GM04504 (cell line): ENCODE measurements at places on chromosomes 16 and 17.

DNA sequence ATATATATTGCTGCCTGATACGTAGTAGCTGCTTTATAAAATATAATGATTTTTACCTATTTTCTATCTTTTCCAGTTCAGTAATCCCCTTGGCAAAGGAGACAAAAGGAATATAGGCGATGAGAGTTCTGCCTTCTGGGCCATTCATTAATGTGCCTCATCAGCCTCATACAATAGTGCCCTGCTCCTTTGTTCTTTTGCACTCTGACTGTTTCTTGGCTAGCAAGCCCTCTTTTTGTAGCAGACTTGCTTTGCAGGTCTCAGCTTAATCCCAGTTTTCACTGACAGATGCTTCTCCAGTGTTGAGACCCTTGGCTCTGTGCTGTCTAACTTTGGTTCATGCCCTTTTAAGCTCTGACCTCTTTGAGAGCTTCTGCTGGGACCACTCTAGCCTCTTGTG, 10.4 kb downstream of the HSD17B2 start:
- DNase-seq = no peak

GRCh38 chr17:37299257-37299980, 76.4 kb upstream of the C17orf78 start:
- no peak for DNase-seq

- no peak for DNase-seq
These were observed 5.9 kb downstream of the MLLT6 start for GRCh38 chr17:38710985-38711384.

DNA sequence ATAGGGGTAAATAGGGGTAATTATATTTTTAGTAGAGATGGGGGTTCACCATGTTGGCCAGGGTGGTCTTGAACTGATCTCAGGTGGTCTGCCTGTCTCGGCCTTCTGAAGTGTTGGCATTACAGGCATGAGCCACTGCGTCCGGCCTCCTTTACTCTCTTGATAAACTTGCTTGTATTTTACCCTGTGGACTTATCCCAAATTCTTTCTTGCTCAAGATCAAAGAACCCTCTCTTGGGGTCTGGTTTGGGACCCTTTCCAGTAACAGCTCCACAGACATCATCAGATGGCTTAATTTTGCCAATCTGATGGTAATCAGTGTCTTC, 5.6 kb upstream of the C1QTNF1 start:
- DNase-seq = no peak

DNA sequence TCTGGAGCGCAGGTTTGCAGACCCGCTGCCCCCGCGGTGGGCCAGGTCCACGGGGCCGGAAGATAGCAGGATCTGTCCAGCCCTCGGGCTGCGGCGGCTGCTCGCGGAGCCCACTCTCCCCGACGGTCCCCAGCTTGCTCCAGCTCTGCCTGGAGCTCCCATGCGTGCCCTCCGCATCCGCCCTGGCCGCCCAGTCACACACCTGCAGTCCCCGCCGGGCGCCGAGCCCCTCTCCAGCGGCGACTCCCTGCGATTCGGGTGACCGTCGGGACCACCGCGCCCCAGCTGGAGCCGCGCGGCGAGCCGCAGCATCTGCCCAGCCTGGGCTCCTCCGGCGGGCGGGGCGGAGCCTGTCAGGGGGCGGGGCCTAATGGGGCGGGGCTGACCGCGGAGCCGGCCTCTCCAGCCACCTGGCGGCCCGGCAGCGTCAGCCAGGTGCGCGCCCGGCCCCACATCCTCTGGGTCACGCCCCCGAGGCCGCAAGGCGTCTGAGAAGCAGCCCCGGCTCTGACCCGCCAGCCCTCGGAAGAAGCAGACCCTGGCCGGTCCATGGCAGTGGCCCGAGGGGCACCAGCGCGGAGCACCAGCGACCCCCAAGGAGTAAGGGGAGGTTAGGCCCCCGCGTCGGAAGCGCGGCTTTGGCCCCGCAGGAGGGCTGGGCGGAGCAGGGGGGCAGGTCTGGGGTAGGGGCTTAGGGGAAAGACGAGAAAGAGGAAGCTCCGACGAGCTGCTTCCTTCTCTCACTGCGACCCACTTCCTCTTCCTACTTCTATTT, at the start of gene PIK3R5:
Gene PIK3R5, minus strand, starts transcription at position 314 of the 775 bp plus-strand sequence. CDS start 54,213 bp downstream, outside the sequence.
- no peak for DNase-seq

GRCh38 chr16:48099455-48099854, 56.3 kb downstream of the ABCC12 start:
- DNase-seq = no peak

DNA sequence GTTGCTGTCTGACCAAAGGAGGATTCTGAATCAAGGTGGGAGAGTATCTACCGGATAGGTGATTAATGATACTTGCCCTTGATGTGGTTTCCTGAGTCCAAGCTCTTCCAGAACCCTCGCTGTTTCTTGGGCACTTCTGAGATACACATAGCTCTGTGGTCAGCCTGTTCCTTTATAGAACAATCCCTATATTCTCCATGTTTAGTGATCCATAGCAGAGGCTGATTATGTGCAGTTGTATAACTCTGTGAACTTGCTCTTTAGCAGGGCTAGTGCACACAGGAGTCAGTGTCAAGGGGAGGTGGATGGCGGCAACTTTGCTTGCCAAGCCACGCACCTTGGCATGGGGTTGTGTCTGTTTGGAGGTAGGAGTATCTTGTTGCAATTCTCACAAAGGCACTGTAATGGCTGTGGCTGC, 36.1 kb downstream of the ARL4D start:
- no peak for DNase-seq

- no peak for DNase-seq
These were observed 660 bp downstream of the RBBP6 start for GRCh38 chr16:24539850-24540601.

- DNase-seq = no peak
These were observed 24.9 kb downstream of the HYDIN start for GRCh38 chr16:71205482-71206131.

DNA sequence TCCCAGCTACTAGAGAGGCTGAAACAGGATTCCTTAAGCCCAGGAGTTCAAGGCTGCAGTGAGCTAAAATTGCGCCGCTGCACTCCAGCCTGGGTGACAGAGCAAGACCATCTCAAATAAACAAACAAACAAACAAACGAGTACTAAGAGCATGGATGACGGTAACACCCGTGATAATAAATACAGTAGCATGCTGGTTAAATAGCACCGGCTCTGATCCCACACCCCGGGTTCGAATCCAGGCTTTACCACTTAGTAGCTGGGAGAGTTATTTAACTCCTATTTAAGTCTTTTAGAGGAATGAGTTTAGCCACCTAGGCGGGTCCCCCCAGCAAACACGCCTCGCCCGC, 301 bp upstream of the METTL22 start:
- no peak for DNase-seq

GRCh38 chr17:19770985-19771735, 23.1 kb upstream of the ALDH3A1 start:
- DNase-seq = no peak

DNA sequence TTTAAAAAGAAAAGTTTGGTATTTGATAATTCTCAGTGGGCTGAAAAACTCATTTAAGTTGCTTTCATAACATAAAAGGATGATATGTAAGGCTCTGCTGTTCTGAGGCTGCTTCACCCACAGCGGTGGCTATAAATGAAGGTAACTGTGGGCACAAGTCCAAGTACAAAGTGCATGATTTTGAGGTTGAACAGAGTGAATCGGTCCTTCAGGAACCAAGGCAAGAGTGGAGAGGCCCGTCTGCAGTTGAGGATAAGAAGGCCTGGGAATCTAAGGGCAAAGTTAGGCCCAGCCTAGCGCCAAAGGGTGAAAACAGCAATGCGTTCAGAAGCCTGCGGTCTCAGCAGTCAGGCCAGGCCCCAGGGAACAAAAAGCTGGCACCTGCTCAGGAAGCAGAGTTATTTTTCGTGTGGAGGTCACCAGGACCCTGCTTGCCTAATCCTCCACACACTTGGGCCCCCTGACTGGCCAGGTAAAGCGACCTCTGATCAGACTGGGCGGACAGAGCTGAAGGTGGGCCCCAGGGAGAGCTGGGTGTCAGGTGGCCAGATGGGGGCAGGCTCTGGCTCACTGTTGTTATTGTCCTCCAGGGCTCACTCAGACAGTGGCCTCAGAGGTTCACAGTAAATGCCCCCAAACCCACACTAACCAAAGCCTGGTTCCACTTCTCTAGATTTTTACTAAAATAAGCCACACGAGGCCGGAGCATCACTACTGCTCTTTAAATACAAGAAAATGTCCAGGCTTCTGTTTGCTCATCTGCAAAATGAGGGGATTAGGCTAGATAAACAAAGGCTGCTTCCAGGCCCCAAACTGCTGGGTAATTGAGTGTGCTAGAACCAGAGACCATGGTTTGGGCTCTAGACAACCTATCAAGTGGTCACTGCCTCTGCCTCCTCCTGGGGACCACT, 46.5 kb downstream of the TEX2 start:
- no peak for DNase-seq

- DNase-seq = no peak
These were observed 17.0 kb upstream of the UBTF start for GRCh38 chr17:44236444-44236991.

DNA sequence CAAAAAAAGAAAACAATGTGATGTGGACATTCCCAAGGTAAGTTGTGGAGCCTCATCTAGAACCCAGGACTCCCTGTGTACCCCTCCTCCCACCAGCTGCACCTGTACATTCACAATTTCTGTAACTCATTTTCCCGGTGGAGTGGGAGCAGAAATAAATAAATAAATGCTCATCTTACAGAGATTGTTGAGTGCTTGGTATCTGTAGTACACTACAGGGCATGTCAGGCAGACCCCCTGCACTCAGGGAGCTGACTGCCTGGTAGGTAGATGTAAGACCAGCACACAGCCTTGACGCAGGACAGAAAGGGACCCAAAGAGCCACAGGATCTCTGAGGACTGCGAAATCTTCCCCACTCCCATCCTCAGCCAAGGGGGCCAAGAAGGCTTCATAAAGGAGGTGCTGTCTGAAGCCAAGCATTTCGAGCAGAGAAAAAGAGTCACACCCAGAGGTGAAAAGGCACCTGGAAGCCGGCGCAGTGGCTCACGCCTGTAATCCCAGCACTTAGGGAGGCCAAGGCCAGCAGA, 6.5 kb downstream of the EIF1 start:
- no peak for DNase-seq

DNA sequence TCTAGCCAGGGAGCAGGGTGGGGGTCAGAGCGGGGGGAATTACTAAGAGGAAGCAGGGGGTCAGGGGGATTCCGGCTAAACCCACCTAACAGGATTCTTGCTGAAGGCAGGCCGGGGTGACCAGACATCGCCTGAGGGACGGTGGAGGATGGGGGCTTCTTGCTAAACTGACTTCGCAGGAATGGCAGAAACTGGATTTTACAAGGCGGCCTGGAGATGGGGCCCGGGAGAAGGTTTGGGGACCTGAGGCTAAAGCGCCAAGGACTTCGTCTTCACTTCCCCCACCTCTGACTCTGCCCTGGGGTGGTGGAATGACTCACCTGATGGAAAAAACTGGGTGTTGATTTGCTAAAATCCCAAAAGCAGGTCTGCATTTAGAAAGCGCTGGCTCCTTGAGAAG, 23.5 kb downstream of the LGALS3BP start:
- DNase-seq = no peak

GRCh38 chr17:15377616-15378015, 36.2 kb upstream of the TEKT3 start:
- peak; percentile 54 for DNase-seq

DNA sequence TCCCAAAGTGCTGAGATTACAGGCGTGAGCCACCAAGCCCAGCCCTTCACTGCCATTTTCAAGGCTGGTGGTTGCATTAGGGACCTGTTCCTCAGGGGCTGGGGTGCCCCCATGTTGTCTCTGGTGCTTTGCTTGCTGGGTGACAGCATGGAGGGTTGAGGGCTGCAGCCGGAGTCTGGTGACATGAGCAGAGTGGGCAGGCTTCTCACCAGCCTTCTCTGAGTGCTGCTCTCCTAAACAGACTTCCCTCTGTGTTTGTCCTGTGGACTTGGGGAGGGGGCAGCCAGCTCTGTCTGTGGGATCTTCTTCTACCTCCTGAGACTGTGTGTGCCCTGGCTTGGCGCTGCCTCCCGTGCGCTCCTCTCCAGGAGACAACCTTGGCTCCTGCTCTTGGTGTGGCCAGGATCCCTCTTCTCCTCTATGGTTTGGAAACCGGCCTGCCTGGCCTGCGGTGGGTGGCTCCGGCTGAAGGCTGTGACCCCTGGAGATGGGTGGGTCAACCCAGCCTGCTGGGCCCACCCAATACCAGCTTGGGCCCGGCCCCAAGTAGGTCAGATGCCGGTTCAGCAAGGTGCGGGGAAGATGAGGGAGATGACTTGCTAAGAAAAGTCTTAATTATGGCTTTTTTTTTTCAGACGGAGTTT, 72.1 kb downstream of the PDPK1 start:
- DNase-seq = no peak

DNA sequence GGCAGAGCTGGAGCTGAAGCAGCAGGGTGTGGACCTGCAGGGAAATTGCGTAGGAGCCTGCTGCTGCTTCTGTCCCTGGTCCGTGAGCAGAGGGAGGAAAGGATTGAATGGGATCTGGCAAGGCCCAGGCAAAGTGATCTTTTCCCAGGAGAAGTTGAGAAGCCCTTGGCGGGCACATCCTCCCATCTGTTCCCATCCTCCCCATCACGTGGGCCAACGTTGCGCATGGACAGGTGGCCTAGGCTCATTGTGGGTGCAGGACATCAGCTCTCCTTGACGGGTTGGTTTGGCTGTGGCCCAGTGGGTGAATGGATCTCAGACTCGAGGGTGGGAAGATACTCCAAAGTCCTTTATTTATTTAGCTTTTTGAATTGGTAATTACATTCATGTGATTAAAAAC, 29.4 kb upstream of the POLR3E start:
- DNase-seq = no peak

GRCh38 chr16:87959391-87959990, 8.3 kb downstream of the BANP start:
- no peak for DNase-seq

- DNase-seq = no peak
These were observed 131.3 kb downstream of the CBLN1 start for GRCh38 chr16:49150341-49150740.

DNA sequence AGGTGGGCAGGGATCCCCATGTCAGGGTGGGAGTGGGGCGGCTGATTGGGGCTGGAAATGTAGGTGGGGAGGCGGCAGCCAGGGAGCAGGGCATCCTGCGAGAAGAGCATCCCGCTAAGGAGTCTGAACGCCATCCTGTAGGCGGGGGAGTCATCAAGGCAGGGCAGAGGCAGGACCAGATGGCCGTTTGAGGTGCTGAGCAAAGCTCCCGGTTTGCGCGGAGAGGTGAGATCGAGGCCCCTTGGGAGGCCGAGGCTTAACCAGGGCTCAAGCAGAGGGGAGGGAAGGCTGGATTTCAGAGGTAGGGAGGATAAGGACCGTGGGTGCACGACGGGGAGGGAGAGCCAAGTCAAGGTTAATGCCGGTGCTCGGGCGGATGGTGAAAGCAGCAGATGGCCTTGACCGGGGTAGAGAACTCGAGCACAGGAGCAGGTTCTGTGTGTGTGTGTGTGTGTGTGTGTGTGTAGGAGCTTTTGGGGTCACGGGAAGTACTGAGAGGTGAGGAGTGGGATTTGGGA, 472 bp upstream of the NME2 start:
- DNase-seq = no peak

DNA sequence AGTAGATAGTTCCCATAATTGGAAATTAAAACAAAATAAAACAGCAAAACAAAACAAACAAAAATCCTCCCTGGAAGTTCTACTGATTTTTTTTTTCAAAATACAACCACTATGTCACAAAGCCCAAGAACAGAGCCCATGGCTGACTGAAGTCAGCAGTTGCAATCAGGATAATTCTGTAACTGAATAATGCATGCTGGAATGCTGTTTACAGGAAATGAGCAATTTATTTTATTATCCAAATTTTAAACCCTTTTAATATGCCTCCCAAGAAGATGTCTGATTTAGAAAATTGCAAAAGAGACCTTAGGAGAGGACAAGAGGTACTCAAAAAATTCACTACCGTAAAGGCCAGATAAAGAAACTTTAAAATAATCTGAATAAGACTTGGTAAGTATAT, 578.2 kb downstream of the TOX3 start:
- DNase-seq = peak; percentile 17
